ENCODE measurements at places on chromosomes 16 and 17. TPM values are rescaled to one million over a fixed set of nuclear protein-coding genes. Genes with fewer than 3 reads are reported as not detected.

Gene SOST
- not detected for total RNA-seq

DNA sequence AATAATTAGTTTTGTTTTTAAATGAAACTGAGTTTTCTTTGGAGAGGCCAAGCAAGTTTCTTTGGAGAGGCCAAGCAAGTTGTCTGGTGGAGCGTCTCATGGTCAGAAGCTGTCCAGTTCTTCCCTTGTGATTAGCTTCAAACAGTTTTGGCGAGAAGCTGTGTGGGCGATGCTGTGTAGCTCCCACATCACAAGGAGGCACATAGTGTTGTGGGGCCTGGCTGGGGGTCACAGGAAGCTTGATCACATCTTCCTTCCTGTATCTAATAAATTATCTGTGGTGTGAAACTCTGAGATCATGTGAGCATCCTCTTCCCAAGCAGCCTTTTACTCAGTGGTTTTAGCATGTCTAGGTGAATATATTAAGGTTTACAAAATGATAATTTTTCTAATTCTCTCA, 33.9 kb downstream of the SPECC1 start:
- no peaks in the 10 kb centered on the region for H3K36me3 ChIP-seq
- no peak overlapping the region for H3K4me3 ChIP-seq
- no peak for DNase-seq
- H3K4me1 ChIP-seq, result peaks cover 8% of the 10 kb centered on the region
- no peaks in the 10 kb centered on the region for H3K27me3 ChIP-seq

GRCh38 chr16:18788828-18789514, 1.2 kb downstream of the RPS15A start:
- no peak for DNase-seq
- H3K27me3 ChIP-seq, result no peaks in the 10 kb centered on the region
- H3K27ac ChIP-seq, result peak overlapping the region; percentile 98

DNA sequence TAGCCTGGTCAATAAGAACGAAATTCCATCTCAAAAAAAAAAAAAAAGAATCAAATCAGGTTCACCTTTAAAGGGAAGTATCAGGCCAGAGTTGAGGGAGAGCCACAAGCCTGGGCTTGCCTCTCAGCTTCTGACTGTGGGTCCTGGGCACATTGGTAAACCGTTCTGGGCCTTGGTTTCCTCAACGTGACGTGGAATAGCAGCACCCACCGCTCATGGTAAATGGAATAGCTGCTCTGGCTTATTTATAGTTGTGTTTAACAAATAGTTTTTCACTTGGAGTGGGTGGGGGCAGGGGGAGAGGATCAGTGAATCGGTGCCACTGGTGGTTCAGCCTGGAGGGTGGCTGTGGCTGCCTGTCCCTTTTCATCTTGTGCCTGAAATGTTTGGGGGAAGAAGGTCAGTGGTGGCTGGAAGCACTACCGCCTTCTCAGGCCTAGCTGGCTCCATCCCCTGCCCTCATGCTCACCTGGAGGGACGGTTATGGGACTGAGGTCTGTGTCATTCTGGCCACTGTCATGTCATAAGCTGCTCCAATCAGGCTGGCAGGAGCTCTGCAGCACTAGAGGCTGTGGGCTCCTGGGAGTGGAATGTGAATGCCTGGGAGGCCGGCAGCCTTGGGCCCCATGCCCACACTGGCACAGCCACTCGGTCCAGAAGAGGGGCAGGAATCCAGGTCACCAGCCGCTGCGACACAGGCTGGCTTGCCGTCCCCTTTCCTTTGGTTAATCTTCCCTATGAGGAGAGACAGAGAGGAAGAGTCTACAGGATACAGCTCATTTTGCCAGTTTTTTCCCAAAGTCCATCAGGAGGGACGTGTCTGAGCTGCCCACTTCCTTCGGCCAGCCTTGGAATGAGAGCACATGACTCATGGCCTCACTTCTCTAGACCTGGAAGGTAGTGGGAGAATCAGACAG, 27.0 kb downstream of the CCR7 start:
- no peaks in the 10 kb centered on the region for H3K36me3 ChIP-seq
- no peaks in the 10 kb centered on the region for H3K27me3 ChIP-seq
- H3K4me1 ChIP-seq, result no peaks in the 10 kb centered on the region
- no peak overlapping the region for H3K27ac ChIP-seq
- no peak overlapping the region for H3K4me3 ChIP-seq

DNA sequence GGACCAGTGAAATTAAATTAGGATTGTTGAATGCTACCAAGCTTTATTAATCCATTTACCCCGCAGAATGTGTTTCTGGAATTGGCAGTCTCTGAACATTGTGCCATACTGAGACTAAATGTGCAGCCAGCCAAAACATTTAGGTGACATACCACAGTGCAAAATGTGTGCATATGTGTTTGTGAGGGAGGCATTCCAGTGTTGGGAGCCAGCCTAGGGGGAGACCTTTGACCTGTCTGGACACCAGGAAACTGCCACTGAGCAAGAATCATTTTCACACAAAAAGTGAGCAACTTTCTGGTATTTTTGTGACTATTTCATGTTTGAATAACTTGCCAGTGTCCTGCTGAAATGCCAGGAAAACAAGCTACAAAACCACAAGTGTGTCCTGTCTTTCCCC, 64.7 kb upstream of the SLC12A3 start:
- H3K27me3 ChIP-seq, result no peaks in the 10 kb centered on the region
- H3K27ac ChIP-seq, result no peak overlapping the region

Gene TPSB2
- total RNA-seq, result 0.57 TPM

Gene ANKFN1
- total RNA-seq, result not detected

GRCh38 chr16:15034266-15035162, 21.4 kb downstream of the NTAN1 start:
- no peak for DNase-seq
- peaks cover 24% of the 10 kb centered on the region for H3K36me3 ChIP-seq
- H3K27ac ChIP-seq, result no peak overlapping the region
- H3K27me3 ChIP-seq, result no peaks in the 10 kb centered on the region

DNA sequence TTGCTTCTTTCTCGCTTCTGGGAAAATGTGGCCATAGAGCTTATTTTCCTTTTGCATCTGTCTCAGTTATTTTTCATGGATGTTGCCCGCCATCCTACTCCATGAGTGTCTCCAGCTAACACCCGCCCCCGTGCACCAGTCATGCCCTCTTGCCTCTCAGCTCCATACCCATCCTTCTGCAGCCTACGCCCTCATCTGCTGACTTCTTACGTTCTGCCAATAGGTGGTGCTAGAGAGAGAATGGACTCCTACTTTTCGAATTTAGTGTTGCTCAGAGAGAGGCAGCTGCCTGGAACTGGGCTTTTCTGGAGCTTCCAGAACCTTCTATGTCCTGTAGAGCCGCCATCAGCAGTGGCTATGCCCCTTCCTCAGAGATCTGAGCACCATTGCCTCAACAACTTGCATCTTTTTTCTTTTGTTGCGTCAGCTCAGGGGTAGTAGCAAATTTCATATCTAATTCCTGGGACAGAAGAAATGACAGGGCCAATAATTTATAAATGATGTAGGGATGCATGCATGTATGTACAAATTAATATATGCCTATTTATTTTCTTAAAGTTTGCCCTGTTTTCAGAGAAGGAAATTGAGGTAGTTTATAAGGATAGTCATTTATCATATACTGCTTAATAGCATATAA, 119.7 kb upstream of the MYOCD start:
- no peak overlapping the region for H3K4me3 ChIP-seq
- no peaks in the 10 kb centered on the region for H3K4me1 ChIP-seq
- H3K27ac ChIP-seq, result no peak overlapping the region
- H3K36me3 ChIP-seq, result no peaks in the 10 kb centered on the region
- DNase-seq, result peak; percentile 28

DNA sequence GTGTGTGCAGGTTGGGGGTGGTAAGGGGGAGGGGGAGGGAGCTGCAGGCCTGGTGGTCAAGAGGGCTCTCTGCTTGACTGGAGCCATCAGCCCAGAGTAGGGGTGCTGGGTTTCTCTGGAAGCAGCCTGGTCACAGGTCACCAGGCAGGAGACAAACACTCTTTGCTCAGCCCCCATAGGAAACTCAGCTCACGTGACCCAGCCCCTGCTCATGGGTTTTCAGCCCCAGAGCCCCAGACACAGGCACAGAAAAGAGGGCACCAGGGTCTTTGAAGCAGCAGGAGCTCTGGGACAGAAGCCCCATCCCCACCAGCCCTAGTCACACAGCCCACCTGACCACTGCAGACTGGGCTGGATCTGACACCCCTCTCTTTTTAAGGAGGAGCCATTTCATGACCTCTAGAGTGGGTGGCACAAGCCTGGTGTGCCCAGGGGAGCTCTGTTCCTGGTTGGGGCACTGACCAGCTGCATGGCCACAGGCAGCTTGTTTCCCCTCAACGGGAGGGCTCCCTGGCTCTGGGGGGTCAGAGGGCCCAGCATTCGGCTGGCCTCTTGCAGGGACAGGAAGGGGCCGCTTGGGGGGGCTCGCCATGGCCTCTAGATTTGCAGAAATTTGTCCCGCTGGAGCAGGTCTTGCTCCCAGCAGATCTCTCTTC, 13.8 kb upstream of the CD79B start:
- H3K27ac ChIP-seq, result no peak overlapping the region
- DNase-seq, result no peak
- H3K4me1 ChIP-seq, result no peaks in the 10 kb centered on the region
- H3K27me3 ChIP-seq, result no peaks in the 10 kb centered on the region
- no peak overlapping the region for H3K4me3 ChIP-seq

- H3K27ac ChIP-seq, result peak overlapping the region; percentile 91
- peaks cover 15% of the 10 kb centered on the region for H3K4me1 ChIP-seq
- no peaks in the 10 kb centered on the region for H3K27me3 ChIP-seq
- H3K4me3 ChIP-seq, result peak overlapping the region; percentile 74
Measured at GRCh38 chr17:40124279-40125141, 2.7 kb downstream of the MSL1 start.

Gene CFAP97D1
- not detected for total RNA-seq

GRCh38 chr16:62149631-62150030, 113.4 kb upstream of the CDH8 start:
- DNase-seq, result no peak
- no peak overlapping the region for H3K27ac ChIP-seq
- H3K4me3 ChIP-seq, result no peak overlapping the region
- H3K27me3 ChIP-seq, result no peaks in the 10 kb centered on the region

- DNase-seq, result no peak
- no peaks in the 10 kb centered on the region for H3K27me3 ChIP-seq
- peak overlapping the region; percentile 86 for H3K27ac ChIP-seq
Measured at GRCh38 chr17:18257982-18258355, 569 bp downstream of the FLII start.

GRCh38 chr17:39627712-39628516, 1.2 kb downstream of the PPP1R1B start:
- DNase-seq, result no peak
- H3K36me3 ChIP-seq, result no peaks in the 10 kb centered on the region
- H3K4me3 ChIP-seq, result peak overlapping the region; percentile 26
- no peaks in the 10 kb centered on the region for H3K27me3 ChIP-seq
- H3K4me1 ChIP-seq, result peaks cover 17% of the 10 kb centered on the region

GRCh38 chr17:66655861-66656260, 179.1 kb upstream of the CACNG5 start:
- H3K4me3 ChIP-seq, result no peak overlapping the region
- H3K36me3 ChIP-seq, result no peaks in the 10 kb centered on the region
- DNase-seq, result no peak
- H3K27me3 ChIP-seq, result no peaks in the 10 kb centered on the region

Gene UMOD
- total RNA-seq, result not detected

Gene TMEM238L
- total RNA-seq, result not detected

Gene ZNF597
- 2.7 TPM for total RNA-seq

DNA sequence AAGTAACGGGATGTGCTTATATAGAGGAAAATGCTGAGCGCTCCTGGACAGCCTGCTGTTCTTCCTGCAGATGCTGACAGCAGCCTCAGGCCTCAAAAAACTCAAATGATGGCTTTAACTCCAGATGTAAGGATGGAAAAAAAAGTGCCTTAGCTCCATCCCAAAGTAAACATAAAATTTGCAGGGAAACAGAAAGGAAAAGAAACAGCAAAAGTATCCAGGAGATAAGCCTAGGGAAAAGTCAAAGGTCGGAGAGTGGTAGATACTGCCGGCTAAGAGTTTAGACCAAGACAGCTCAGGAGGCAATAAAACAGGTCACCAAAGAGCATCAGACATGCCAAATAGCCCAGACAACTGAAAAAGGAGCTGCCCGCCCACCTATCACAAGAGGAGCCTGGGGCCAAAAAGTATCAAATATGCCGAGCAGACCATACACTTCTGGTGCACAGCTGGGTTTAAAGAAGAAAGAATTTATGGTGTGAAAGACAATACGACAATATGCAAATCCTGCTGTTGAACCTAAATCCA, 6.9 kb downstream of the KRT31 start:
- H3K4me3 ChIP-seq, result no peak overlapping the region
- no peak for DNase-seq
- H3K36me3 ChIP-seq, result no peaks in the 10 kb centered on the region
- no peaks in the 10 kb centered on the region for H3K4me1 ChIP-seq

Gene LRRC37A
- 2.7 TPM for total RNA-seq

DNA sequence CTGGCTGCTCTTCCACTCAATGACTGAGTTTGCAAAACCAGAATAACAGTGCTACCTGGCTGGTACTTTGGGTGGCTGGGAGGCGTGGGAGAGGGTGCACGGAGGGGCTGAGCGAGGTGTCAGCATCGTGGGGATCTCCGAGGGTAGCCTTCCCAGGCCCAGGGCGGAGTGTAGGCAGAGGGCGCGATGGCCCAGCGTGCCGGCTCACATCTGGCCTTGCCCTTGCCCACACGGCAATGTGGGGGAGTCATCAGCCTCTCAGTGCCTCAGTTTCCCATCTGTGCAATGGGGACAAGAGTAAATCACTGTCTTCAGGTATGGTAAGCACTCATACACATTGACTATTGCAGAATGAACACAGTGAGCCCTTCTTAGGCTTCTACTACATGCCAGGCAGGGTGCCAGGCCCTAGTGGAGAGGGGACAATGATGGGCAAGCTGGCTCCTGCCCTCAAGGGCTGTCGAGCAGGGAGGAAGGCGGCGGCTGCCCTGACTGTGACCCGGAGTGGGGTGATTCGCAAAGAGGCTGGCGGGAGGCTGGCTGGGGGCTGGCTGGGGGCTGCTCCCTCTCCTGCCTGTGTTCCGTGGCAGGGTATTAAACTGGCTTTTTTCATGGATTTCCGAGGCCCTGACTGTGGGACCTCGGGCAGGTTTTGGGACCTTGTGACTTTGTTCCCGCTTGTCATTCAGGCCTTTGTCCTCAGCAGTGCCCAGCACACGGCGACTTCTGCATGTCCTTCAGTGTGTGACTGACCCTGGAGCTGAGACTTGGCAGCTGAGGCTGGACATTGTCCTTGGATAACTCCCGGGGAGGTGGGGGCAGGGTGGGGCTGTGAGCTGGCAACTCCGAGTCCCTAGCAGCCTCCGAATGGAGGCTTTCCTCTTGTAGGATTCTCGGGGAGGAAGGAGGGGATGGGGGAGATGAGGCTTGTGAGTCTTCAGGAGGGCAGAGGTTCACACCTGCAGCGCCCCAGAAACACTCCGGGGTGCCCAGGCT, 243.1 kb downstream of the SEC14L1 start:
- H3K4me1 ChIP-seq, result peaks cover 96% of the 10 kb centered on the region
- H3K27ac ChIP-seq, result peak overlapping the region; percentile 31
- no peaks in the 10 kb centered on the region for H3K27me3 ChIP-seq
- H3K4me3 ChIP-seq, result no peak overlapping the region
- DNase-seq, result no peak

Gene KRTAP4-4
- not detected for total RNA-seq
